ENCODE measurements at places on chromosomes 7 and 10.

DNA sequence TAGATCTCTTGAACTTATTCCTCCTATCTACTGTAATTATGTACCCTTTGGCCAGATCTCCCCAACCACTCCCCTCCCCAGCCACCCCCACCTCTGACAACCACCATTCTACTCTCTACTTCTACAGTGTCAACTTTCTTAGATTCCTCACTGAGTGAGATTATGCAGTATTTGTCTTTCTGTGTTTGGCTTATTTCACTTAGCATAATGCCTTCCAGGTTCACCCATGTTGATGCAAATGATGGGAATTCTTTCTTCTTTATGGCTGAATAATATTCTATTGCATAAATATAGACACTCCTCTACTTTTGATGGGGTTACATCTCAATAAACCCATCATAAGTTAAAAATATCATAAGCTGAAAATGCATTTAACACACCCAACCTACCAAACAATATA is 21.3 kb upstream of the HNRNPH3 start:
- DNase-seq: no peak

- DNase-seq: no peak
Observed at GRCh38 chr7:98841179-98841997, 28.4 kb downstream of the TMEM130 start.

DNA sequence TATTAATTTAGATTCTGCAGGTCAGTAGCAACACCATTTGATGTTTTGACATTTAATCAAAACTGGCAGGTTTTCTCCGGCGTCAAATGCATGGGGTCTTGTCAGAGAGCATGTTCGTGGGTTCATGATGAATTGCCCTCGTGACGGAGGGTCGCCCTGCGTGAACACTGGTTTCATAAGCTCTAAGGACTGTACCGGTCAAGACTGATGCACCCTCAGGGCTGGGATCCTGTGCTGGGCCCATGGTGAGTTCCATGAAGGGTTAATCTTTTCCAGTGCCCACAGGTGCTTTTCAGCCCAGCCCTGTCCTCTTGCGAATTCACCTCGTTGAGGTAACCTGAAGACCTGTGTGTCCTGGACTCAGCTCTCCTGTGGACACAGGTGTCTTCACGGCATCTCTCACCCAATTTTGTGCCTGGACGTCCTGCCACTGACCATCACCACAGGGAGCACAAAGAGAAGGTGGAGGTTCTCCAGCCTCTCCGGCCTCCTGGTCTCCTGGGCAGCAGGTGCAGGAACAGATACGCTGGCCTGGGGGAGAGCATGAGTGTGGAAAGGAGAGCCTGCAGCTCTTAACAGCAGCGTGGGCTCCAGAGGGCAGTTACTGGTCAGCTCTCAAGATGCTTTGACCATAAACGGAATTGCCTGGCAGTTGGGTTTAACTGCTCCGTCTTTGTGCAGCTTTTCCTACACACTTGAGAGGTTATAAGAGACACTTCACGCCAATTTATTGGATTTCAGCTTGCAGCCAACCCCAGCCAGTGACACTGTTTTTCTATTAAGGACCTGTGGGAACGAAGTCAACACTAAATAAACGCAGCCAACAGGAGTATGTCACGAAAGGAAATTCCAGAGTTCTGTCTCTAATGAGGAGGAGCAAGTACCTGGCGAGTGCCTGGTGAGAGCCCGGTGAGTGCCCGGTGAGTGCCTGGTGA is 37.4 kb upstream of the CFAP46 start:
- no peak for DNase-seq

DNA sequence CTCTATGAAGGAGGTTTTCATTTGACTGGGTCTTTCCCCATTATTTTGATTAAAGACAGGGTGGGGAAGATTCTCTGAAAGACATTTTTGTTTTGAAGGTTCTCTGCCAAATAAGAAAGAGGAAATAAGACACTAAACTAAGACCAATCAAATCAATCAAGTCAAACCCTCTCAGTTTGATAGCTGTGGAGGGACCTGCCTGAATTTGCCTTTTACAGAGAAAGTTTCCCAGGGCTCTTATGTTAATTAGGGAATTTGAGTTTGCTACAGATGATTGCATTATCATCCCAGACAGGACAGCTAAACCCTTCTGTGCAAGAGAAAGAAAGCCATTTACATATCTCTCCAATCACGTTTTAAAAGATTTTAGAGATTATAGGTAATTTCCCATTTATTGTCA is 80.0 kb downstream of the CSTF2T start:
- DNase-seq: no peak

DNA sequence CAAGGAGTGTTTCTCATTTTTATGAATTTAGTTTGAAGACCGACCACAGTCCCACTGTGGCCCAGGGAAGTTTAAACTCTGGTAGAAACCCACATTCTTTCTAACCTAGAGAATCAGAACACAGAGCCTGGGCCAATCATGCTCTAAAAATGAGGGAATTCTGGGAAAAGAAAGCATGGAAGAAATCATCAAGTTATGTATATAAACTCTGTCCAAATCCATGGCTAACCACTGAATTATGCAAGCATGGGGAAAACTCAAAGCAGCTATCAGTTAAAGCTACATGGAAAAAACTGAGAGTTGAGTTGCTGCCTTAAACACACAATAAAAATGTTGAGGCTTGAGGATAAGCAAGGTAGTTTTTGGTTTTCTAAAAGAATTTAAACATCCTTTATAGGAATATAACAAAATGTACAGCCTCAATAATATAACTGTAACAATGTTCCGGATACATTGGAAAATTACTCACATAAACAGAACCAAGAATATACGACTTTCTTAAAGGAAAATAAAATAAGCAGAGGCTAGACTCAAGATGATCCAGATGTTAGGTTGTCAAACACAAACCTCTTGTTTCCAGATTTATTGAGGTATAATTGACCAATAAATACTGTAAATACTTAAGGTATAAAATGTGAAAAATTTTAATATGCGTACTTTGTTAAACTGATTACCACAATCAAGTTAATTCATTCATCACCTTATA is 311.2 kb upstream of the GNAI1 start:
- DNase-seq: no peak

- DNase-seq: no peak
Observed at GRCh38 chr7:135672560-135673359, 10.4 kb downstream of the STMP1 start.

DNA sequence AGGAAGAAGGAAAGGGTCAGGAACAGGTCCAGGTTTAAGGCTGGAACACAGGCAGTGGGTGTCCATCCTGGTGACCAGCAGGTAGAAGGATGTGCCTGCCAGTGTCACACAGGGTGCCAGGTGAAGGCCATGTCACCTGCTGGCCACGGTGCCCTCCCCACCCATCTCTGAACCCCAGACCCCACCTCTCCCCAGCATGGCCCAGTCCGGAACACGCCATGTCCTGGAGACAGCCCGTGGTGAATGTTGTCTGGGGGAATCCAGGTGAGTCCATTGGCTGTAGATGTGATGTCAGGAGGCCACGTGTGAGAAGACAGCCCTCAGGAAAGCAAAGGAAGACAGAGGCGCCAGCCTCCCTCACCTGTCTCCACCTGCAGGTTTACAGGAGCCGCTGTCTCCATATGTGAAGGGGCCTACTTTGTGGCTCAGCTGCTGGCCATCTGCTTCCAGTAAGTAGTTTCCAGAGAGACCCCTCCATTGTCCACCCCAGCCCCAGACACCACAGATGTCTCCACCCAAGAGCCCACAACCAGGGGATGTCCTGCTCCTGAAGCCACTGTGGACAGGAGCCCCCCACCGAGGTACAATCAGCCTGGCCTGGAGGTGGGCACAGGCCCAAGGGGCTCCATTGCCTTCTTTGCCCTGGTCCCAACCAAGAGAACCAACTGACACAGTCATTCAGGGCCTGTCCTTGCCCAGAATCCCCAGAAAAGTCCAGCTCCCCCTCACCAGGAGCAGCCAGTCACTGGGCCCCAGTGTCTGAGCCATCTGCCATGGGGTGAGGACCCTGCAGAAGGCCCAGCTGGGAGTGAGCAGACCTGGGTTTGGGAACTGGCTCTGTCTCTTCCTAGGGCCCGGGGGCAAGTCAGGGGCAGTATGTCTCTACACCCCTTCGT is 20.7 kb downstream of the TMEM72 start:
- DNase-seq: no peak
